GM20000 (cell line): ENCODE measurements at places on chromosomes 7 and 10.

GRCh38 chr10:85936161-85936560, 430.4 kb downstream of the GRID1 start:
- DNase-seq, result no peak

DNA sequence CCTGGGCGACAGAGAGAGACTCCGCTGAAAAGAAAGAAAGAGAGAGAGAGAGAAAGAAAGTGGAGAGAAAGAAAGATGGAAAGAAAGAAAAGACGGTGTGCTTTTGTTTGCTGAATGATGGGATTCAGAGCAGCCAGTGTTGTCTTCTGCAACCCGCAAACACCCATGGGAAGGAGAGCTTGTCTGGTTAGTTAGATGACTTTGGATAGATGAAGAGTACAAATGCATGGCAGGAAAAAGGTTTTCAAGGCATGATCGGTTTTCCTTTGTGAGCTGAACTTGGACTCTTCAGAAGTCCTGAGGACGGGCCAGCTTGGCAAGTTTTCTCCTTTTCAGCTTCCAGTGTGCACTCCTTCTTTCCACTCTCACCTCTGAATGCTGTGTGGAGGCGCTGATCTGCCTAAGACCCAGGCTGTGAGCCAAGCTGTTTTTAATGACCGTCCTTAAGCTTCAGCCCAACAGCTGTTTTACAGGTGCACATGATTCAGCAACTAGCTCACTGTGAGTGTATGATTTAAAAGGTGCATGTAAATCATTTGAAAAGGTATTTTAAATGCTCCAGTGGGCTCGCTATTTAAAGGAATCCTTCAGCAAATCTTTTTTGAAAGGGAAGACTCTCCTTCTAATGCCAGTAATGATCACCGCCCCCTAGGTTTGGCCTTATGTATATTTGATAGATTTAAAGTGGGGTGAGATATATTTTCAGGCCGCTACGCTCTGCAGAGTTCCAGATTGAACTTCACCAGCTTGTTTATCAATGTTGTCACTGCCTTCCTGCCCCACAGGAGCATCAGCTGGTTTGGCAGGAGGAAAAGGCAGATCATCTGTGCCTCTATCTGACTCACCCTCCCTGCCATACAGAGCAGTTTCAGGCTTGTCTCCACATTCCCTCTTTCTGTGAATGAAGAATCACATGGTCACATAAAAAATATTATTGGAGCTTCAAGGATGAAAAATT, 115.0 kb downstream of the PLXDC2 start:
- no peak for DNase-seq

- DNase-seq, result no peak
Observed at GRCh38 chr7:80284855-80285254, 150.2 kb downstream of the GNAI1 start.

GRCh38 chr7:113207931-113208330, 89.6 kb upstream of the SMIM30 start:
- DNase-seq, result no peak

DNA sequence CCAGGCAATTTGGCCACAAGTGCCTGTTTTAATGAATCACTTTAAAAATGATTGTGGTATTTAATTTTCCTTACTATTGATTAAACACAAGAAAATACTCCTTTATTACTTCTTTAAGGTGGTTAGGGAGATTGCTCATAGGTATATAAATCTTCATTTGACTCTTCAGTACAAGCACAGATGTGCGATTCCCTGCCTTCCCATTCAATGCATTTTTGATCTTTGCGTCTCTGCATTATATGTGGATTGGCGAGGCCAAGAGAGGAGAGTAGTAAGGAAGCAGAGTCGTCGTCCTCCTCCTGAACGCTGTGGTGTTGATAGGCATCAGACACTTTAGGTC, 683.7 kb downstream of the LRMDA start:
- no peak for DNase-seq

GRCh38 chr10:62454687-62455397, 80.7 kb downstream of the ZNF365 start:
- DNase-seq, result no peak

GRCh38 chr7:140571538-140572122, 69.0 kb downstream of the DENND2A start:
- DNase-seq, result no peak

GRCh38 chr10:24255881-24256311, 47.0 kb downstream of the KIAA1217 start:
- DNase-seq, result no peak

- no peak for DNase-seq
Observed at GRCh38 chr10:75104842-75105241, 6.6 kb upstream of the SAMD8 start.

DNA sequence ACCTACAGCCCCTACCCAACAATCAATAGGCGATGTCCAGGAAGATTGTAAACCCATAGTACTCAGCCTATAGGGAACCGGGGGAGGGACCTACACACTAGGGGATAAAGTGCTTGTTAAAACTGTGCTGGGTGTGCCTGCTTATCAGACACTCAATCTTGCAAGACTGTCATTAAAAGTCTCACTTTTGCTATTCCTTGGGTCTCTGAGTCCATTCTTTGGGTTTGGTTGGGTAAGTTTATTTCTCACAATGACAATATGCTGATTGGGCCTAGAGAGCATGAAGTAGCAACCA, 45.6 kb downstream of the PTPRE start:
- no peak for DNase-seq

DNA sequence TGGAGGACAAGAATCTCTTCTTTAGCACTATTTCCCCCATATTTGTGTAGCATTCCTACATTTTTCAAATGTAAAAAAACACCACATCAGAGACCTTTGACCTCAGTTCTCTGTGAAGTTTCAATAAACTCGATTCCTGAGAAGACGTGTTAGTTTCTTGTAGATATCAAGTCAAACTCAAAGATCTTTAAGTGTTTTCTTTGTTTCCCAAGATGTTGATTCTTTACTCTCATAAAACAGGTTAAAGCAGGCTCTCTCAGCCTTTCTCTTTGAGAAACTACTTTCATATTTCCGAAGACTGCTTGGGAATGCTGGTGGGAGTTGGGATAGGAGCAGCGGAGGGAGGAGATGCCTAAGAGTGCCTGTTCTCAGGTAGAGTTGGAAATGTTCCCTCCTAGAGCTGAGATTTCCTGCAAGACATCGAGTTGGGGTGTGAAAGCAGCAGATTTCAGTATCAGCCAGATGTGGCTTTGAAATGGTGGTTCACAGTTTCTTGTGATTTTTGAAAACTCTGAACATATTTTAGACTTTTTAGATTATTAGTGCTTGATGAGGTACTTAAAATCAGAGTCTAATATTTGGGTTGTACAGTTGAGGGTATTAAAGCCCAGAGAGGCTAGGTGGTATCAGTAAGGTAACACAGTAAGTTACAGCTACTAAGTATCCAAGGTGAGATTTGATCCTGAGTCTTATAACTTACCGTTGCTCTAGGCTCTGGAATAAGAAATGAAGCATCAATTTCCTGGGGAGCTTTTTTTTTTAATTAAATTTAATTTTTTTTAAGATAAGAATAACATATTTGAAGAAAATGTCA, 13.9 kb downstream of the ADK start:
- DNase-seq, result no peak

- no peak for DNase-seq
Observed at GRCh38 chr10:21976739-21977138, 26.8 kb downstream of the DNAJC1 start.
